ENCODE measurements at places on chromosomes 2 and 18. TPM values are rescaled to one million over a fixed set of nuclear protein-coding genes. Genes with fewer than 3 reads are reported as not detected.
A peak's percentile ranks its signal among the peaks of the same experiment; 100 is the strongest.

DNA sequence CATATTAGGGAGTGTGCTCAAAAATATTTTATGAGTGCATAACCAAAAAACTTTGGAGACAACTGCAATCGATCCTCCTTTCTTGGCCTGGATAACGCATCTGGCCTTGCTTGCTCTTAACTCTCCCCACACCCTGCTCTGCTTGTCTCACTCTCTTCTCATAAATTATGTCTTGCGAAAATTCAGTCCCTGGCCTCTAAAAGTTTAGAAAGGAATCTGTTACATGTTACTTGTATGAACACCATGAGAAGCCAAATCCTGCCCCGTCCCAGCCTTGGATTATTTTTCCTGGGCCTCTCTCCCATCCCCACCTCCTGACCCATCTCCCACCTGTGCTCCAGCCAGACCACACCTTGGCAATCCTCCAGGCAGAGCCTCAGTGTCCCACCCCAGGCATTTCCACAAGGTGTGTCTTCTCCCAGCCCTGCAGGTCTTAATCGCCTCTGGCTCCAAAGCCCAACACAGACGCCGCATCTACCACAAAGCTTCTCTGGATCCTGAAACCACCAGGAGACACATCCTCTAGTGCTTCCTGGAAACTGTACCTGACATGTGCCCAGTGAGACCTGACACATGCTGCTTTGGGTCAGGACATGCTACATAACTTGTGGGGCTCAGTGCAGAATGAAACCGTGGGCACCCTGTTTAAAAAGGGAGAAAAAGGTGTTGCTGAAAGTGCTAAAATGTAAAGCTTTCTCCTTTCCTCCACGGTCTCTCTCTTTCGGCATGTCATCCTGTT is 99.6 kb upstream of the ST3GAL5 start:
- peaks cover 30% of the 10 kb centered on the region for H3K4me1 ChIP-seq
- H3K4me3 ChIP-seq = no peak overlapping the region
- H3K36me3 ChIP-seq = no peaks in the 10 kb centered on the region

DNA sequence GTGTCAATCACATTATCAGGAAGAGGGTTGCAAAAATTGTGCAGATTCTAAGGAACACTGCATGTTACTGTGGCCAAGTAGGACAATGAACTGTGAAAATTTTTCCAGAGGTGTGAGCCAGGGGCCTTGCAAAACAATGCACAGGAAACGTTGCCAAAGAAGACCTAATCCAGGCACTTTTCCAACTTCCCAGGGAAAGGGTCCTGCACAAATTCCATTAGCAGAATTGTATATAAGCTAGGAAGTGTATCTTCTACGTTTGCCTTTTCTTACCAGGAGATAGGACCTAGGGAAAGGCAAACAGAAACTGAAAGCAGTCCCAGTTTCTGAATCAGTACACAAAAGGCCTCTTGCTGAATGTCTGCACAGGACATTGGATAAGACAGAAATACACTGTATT is 1888.3 kb upstream of the CELF4 start:
- H3K36me3 ChIP-seq = no peaks in the 10 kb centered on the region
- H3K4me1 ChIP-seq = no peaks in the 10 kb centered on the region
- no peaks in the 10 kb centered on the region for H3K27me3 ChIP-seq
- H3K4me3 ChIP-seq = no peak overlapping the region
- DNase-seq = no peak

DNA sequence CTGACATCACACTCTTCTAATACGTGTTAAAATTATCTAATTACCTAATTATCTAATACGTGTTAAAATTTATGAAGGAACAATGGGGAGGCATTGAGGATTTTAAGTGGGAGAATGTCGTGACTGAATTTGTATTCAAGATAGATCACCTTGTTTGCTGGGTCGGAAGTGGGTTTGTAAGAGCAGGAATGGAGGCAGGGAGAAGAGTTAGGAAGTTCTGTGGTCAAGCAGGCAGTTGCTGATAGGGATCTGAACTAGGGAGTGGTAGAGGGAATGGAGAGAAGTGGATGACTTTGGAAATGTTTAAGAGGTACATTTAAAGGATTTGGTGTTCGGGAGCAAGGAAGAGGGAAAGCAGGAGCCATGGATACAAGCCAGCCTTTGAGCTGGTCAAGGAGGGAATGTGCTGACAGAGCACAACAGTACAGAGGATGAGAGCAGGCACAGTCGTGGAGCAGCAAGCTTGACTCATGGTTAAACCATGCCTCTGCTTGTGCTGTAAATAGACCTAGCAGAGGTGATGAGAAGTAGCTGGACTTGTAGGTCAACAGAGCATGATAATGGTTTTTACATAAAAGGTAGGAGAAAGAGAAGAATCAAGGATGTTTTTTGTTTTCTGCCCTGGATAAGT is 16.2 kb downstream of the IL18RAP start:
- H3K4me1 ChIP-seq = peaks cover 9% of the 10 kb centered on the region
- H3K36me3 ChIP-seq = no peaks in the 10 kb centered on the region
- H3K4me3 ChIP-seq = no peak overlapping the region
- DNase-seq = no peak
- H3K27me3 ChIP-seq = no peaks in the 10 kb centered on the region

- no peaks in the 10 kb centered on the region for H3K27me3 ChIP-seq
- H3K27ac ChIP-seq = no peak overlapping the region
- H3K4me3 ChIP-seq = no peak overlapping the region
These were observed 786.8 kb upstream of the DDX18 start for GRCh38 chr2:117027646-117028045.

GRCh38 chr2:763766-764525 is 86.7 kb upstream of the TMEM18 start:
- no peaks in the 10 kb centered on the region for H3K4me1 ChIP-seq
- H3K27me3 ChIP-seq = peaks cover 7% of the 10 kb centered on the region
- no peak for DNase-seq
- no peak overlapping the region for H3K4me3 ChIP-seq
- no peaks in the 10 kb centered on the region for H3K36me3 ChIP-seq
- H3K27ac ChIP-seq = no peak overlapping the region

DNA sequence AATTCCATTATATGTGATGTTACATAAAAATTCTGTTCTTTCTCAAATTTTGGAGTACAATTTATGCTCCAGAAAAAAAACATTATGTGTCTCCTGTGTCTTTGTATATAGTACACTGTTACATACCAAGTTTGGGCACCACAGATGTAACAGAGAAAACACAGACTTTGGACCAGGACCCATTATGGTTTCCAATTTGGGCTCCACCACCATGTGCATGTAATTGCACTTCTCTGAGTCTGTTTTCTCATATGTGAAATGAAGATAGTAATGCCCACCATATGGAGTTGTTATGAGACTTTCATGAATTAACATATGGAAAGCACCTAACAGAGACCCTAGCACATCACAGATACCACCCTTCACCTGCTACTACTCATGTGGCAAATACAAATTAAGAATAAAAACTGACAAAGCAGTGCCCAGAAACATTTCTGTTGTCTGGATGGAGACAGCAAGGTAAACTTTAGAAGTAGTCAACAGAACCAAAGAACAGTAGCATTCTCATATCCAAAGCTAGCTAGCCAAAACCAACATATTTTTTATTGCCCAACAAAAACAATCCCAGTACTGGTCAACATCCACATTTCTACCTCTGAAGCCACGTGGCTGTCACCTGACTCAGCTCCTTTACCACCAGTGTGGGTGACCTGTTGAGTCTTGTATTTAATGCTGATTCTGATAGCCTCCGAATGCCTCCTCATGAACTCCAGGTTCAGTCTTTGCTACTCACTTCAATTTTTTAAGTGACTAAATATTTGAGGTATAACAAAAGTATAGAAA is 42.9 kb downstream of the ANTXR1 start:
- DNase-seq = no peak
- H3K36me3 ChIP-seq = no peaks in the 10 kb centered on the region
- no peak overlapping the region for H3K4me3 ChIP-seq
- no peaks in the 10 kb centered on the region for H3K27me3 ChIP-seq
- no peaks in the 10 kb centered on the region for H3K4me1 ChIP-seq
- no peak overlapping the region for H3K27ac ChIP-seq

GRCh38 chr2:120032297-120032696 is 19.4 kb downstream of the EPB41L5 start:
- DNase-seq = no peak
- H3K36me3 ChIP-seq = no peaks in the 10 kb centered on the region
- no peaks in the 10 kb centered on the region for H3K4me1 ChIP-seq
- H3K27me3 ChIP-seq = no peaks in the 10 kb centered on the region

GRCh38 chr2:161010503-161011015 is 149.7 kb upstream of the TANK start:
- H3K36me3 ChIP-seq = no peaks in the 10 kb centered on the region
- H3K27ac ChIP-seq = no peak overlapping the region
- peak; percentile 12 for DNase-seq
- no peak overlapping the region for H3K4me3 ChIP-seq
- H3K4me1 ChIP-seq = no peaks in the 10 kb centered on the region

DNA sequence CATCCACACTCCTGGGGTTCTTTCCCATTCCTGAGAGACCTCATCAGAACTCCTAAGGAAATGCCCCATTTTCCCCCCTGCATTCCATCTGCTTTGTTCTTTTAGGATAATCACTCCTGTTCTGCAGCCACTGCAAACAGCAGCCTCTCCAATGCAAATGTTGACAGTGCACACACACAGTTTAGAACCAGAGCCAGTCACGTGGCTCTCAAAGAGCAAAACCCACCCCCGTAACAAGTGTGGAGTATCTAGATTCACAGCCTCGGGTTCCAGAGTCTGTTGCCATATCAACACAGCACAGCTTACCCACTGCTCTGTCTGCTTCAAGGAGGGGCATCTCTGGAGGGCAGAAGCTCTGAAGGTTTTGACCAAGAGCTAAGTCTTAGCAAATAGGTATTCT is 180.0 kb downstream of the NAPG start:
- no peak overlapping the region for H3K27ac ChIP-seq
- H3K4me3 ChIP-seq = no peak overlapping the region
- no peak for DNase-seq
- H3K36me3 ChIP-seq = no peaks in the 10 kb centered on the region

GRCh38 chr18:79466591-79466990 is 70.9 kb downstream of the NFATC1 start:
- H3K27ac ChIP-seq = no peak overlapping the region
- H3K4me1 ChIP-seq = no peaks in the 10 kb centered on the region
- no peaks in the 10 kb centered on the region for H3K27me3 ChIP-seq
- peaks cover 6% of the 10 kb centered on the region for H3K36me3 ChIP-seq
- no peak overlapping the region for H3K4me3 ChIP-seq
- DNase-seq = no peak

GRCh38 chr2:85887566-85888019 is 1.2 kb downstream of the ST3GAL5 start:
- no peaks in the 10 kb centered on the region for H3K27me3 ChIP-seq
- no peak overlapping the region for H3K27ac ChIP-seq
- no peaks in the 10 kb centered on the region for H3K36me3 ChIP-seq
- peaks cover 31% of the 10 kb centered on the region for H3K4me1 ChIP-seq

GRCh38 chr18:56096861-56097260 is 508.9 kb upstream of the TCF4 start:
- H3K27me3 ChIP-seq = no peaks in the 10 kb centered on the region
- DNase-seq = no peak
- H3K27ac ChIP-seq = no peak overlapping the region
- no peaks in the 10 kb centered on the region for H3K4me1 ChIP-seq

DNA sequence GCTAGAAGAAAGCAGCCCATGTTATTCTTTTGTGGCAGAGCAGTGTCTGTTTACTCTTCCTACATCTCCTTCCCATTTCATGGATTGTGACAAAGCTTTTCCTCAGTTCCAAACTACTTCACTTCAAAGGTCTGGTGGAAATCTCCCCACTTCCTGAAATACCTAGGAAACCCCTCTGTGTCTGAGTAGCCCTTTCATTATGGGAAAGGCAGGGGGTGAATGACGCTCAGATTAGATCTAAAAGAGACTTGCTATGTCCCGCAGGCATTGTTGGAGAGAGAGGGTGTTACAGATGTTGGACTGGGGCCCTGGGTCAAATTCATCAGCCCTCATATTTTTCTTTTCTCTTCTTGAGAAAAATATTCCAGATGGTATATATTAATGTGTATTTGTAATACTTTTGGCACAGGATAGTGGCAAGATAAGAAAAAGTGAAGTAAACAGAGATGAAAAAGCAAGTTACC is 675.0 kb downstream of the IRS1 start:
- no peak overlapping the region for H3K4me3 ChIP-seq
- no peaks in the 10 kb centered on the region for H3K36me3 ChIP-seq
- no peak overlapping the region for H3K27ac ChIP-seq
- no peaks in the 10 kb centered on the region for H3K4me1 ChIP-seq

GRCh38 chr18:1618364-1618763 is 713.7 kb downstream of the ADCYAP1 start:
- no peak overlapping the region for H3K27ac ChIP-seq
- H3K27me3 ChIP-seq = no peaks in the 10 kb centered on the region

DNA sequence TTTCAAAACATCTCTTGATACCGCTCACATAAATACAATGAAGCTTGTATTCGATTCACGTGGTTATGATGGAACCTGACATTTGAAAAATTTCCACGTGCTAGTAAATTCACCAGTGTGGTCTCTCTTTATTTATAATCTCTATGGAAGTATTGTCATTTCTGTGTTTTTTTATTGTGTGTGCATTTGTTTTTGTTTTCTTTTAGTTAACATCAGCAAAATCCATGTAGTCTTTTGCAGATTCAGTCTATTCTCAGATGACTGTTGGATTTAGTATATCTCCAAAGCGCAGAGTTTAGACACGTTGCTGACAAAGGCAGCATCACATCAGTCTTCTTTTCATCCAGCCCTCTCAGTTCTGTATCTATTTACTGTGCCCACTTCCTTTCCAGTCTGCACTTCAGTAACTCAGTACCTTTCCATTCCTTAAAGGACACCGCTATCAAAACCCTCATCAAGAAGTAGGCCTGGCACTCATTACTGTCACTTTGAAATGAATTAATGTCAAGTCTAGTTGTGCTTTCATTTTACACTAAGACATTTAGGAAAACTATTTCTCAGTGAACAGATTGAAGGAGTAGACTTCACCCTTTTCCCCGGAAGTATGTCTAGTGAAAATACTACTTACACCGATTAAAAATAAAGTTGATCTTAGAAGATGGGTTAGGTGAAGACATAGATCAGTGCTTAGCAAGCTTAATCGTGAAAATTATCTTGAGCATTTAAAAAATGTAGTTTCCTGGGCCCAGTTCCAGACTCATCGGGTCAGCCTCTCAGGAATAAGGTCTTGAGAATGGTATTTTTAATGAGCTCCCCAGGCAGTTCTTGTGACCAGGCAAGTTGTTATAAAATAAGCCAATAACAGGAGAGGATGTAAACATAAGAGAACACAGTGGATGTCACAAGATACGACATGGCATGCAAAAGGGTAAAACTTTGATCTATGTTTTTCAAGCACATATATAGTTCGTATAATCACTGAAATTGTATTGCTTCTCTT is 506.8 kb upstream of the ZEB2 start:
- no peak overlapping the region for H3K4me3 ChIP-seq
- DNase-seq = no peak
- H3K4me1 ChIP-seq = no peaks in the 10 kb centered on the region

Gene PAX3
- not detected for total RNA-seq

Gene C2orf72
- total RNA-seq = 0.22 TPM

Gene ANKAR
- 0.49 TPM for total RNA-seq

Gene DHRS9
- total RNA-seq = 0.27 TPM

Gene RGPD3
- total RNA-seq = not detected

Gene TIMM21
- total RNA-seq = 54.7 TPM

Gene CRYGA
- total RNA-seq = not detected

Gene RIT2
- total RNA-seq = not detected

Gene PHLPP1
- 9.0 TPM for total RNA-seq

Data from K562 (cell line).